ENCODE measurements at places on chromosomes 7 and 10.
A peak's percentile ranks its signal among the peaks of the same experiment; 100 is the strongest.

DNA sequence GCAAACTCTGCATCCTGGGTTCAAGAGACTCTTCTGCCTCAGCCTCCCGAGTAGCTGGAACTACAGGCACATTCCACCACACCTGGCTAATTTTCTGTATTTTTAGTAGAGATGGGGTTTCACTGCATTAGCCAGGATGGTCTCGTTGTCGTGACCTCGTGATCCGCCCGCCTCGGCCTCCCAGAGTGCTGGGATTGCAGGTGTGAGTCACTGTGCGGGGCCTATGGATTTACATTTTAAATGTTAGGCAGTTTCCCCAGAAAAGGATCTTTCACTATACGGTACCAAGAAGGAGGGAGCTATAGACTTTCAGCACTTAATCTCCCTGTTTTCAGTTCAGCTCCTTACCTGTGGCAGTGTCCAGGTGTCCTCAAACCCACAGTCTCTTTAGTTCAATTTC lies 50.8 kb downstream of the SIRT1 start:
- no peak for DNase-seq

GRCh38 chr10:19572056-19572455 lies 244.2 kb upstream of the PLXDC2 start:
- no peak for DNase-seq

DNA sequence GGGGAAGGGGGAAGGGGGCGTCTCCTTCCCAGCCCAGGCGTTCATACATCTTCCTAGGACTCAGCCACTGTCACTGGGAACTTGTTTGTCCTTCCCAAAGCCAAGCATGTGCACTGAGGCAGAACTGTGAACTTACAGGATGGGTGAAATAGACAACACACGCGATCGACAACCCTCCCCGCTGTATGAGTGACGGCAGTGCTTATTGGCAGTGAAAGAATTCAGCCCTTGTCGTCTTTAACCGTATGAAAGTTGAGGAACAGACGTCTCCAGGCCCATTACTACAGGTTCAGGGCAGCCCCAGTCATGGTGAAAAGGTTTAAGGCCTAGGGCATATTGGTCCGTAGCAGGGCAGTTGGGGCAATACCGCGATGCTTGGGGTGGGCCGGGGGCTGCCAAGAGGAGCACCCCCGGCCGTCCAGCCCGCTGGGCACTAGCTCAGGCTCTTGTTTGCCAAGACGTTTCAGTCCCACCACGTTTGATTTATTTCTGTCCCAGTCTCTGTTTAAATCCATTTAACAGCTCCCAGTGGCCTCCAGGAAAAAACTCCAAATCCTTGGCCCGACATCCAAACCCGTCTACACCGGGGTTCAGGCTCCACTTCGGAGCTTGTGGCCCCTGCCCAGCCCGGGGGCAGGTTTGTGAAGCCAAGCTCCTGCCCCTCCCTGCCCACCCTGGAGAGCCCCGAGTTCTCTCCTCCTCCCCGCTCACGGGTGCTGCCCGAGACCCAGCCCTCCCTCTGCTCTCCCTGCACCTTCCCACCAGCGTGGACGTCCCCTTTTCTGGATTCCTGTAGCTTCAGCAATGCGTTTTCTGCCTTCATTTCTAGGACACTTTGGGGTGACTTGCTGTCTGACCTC lies 159.8 kb downstream of the DNAJB6 start:
- no peak for DNase-seq

DNA sequence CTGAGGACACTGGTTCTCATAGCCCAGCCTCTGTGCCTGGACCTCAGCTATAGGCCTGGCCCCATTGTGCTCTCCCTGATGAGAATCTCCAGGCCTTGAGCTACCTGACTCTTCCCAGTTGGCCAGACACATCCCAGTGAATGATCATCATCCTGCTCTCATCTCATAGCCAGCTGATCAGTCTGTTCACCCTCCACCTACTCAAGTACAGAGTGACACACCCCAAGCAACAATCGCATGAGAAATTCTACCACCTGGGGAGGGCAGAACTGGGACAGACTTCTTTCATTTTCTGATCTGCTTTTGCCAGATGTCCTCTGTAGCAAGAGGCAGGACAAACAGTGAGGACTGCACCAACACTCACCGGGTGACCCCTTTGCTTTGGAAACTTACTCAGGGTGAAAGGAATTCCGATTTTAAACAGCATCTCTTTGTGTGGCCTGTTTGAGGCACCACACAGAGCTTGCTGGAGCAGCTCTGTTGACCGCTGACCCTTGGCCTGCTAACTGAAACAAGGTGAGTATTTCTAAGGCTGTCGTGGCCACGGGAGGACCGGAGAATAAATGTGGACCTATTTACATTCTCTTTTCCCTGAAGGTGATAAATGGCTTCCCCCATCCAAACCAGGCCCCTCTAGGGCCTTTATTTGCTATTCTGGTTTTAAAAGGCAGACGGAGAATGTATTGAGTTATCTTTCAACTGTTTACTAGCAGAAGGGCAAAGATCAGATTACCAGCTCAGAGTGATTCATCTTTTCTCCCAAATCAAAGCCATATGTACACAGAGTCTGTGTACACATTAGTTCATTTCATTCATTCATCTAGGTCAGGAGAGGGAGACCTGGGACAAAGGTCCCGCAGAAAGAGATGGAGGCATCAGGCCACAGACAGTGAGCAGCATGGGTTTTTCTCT lies 181.4 kb upstream of the TNS3 start:
- DNase-seq: no peak

DNA sequence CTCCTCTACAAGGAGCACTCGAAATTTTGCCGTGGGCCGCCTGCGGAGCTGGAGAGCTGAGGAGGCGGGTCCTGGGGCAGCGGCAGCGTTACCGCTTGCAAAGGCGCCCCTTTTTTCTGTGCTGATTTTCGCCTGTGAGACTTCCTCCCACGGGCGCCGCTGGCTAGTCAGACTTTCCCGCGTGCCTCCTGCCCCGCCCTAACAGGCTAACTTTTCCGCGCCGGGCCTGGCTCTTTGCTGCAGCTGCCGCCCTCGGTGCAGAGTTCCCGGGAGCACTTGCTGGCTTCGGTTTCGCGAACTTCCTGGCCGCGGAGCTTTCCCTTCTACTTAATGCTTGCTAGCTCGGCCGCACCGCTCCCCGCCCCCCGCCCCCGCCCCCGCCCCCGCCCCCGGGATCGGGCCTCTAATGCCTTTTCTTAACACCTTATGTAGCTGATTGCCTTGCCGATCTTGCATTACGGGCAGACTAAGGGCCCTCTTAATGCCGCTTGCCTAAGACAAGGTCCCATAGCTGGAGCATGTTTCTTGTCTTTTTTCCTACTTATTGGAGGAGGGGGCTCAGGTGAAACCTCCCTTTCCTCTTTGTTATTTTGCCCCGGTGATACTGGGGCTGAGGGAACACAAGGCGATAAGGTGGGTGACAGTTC lies 37.9 kb upstream of the RASGEF1A start:
- peak; percentile 27 for DNase-seq

DNA sequence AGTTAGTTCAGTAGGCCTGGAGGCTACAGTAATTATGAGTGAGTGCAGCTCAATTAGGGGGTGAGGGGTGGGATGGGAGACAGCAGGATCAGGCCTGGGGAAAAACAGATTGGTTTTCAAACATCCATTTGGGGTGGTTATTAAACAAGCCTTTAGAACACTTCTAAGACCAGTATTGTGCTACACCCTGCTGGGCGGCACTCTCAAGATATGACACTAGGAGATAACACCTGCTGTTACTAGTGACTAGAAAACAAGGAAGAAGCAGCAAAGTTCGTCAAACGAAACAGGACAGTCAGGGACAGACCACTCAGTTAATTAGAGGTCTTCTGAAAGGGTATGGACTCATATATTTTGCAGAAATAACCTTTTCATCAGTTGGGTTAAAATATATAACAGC lies 353.6 kb downstream of the PTEN start:
- DNase-seq: no peak

- DNase-seq: no peak
Observed at GRCh38 chr10:58998924-58999713, 177.3 kb upstream of the PHYHIPL start.

- no peak for DNase-seq
Observed at GRCh38 chr7:40311307-40311706, 176.5 kb downstream of the SUGCT start.

DNA sequence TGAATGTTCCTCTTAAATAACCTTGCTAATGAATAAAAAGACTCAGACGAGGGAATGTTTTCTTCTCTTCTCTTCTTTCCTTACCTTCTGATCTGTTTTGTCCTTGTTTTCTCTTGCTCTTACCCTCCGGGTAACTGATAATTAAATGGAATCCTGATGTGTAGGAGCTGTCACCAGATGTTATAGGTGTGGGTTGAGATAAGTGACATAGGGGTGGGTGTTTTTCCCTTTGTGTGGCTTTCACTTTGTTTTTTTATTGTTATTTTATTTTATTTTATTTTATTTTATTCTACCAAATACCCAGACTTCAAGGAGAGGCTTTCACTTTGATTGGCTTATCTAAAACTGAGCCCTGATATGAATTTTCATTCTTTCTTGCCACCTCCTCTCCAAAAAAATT lies 25.5 kb downstream of the ANLN start:
- no peak for DNase-seq

DNA sequence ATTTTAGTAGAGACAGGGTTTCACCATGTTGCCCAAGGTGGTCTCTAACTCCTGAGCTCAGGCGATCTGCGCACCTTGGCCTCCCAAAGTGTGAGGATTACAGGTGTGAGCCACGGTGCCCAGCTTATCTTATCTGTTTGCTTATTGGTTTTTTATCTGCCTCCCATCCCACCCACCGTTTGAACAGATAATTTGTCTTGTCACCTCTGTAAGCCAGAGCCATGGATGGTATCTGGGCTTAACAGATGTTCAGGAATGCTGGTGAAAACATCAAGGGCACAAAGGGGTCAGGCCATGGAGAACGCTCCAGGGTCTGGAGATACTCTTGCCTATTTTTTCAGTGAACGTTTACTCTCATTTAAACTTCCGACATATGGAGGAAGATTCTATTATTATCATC lies 12.0 kb upstream of the NDST2 start:
- no peak for DNase-seq

DNA sequence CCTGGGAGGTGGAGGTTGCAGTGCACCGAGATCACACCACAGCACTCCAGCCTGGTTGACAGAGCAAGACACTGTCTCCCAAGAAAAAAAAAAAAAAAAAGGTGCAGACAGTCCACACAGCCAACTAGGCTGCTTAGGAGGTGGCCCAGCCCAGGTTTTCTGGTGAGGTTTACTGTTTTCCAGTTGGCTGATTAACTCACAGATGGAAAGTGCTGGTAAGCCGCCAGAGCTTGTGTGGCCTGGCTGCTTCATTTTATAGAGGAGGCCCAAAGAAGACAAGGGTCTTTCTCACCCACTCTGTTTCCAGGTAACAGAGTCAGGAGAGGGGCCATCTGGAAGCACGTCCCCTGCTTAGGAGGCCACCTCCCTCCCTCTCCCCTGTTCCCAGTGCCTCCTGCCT lies 6.2 kb downstream of the RHBDD2 start:
- DNase-seq: no peak

GRCh38 chr10:47133871-47134570 lies 166.0 kb upstream of the GDF10 start:
- no peak for DNase-seq

DNA sequence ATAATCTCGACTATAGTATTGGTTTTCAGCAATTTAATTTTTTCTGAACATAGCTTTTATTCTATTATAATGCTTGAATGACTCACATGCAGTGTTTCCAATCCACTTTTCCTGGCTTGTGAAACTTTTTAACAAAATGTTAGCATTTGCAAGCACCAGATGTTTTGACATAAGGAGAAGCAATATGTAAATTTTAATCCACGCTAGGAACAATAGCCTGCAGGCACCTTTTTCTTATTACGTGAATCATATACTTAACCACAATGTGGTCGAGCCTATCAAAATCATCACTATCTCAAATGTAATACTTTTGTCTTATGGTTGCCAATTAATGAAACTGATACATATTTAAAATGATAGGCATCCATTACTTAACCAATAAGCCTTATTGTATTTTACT lies 97.1 kb downstream of the TFEC start:
- DNase-seq: no peak

DNA sequence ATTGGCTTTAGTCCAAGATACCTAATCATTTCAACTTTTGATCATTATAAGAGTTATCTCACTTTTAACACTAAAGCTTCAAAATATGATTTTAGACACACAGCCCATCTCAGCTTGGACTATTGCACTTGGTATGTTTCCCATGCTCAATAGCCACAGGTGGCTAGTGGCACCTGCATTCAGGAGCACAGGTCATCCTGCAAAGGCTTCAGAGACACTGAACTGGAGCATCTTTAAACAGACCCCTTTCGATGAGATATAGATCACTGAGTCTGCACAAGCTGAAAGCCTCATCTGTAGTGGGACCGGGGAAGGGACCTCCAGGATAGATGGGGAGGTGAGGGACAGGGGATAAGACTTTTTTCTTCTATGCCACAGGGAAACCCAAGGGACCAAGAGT lies 48.5 kb upstream of the TARP start:
- no peak for DNase-seq

DNA sequence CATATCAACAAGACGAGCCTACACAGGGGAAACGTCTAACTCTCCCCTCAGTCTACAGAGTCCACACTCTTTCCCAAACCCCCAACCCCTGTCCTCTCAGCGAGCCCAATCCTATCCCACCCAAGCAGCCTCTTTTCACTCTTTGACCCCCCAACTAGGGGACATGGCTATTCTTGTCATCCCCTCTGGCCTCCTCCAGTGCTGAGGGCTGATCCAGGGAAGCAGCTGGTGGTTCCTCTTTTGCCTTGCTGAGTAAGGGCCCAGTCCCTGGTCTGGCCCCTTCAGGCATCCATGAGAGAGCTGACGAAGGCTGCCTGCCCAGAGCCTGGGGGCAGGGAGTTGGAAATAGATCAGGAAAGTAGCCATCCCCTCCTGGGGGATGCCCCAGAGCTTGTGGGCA lies 6.4 kb downstream of the NOBOX start:
- DNase-seq: no peak

DNA sequence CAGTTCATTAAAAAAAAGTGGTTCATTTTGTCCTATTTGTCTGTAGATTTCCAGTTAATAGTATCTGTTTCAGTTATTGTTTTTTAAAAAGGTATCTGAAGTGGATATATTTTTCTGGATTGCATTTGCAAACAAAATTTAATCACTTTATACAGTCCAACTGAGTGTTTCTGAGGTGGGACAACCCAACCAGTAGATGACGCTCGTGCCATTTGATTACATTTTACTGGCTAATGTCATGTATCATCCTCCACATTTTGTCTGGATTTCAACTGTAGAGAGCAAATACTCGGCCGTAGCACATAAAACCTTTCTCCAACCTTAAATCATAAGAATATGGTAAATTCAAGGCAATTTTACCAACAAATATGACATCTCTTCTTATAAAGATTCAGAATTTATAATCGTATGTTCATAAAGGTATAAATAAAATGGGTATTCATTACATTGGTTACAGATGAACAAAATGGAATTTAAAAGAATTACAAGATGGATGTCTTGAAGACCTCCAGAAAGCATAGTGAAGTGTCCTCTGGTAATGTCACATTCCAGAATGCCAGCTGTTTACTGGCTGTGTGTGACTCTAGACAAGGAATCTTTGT lies 789.0 kb downstream of the PHTF2 start:
- DNase-seq: no peak

GRCh38 chr7:137093198-137093597 lies 224.7 kb downstream of the CHRM2 start:
- DNase-seq: no peak

All from stimulated activated CD8-positive, alpha-beta memory T cell treated with anti-CD3 and anti-CD28 coated beads, Interleukin-7, amount 100 ng/mL, for 24 hours (primary cell).